ENCODE measurements at places on chromosomes 16 and 17.

- no peak for DNase-seq
These were observed 81.7 kb upstream of the SDK2 start for GRCh38 chr17:73725794-73726515.

- DNase-seq, result no peak
These were observed 142.4 kb upstream of the SOX9 start for GRCh38 chr17:71978435-71978834.

DNA sequence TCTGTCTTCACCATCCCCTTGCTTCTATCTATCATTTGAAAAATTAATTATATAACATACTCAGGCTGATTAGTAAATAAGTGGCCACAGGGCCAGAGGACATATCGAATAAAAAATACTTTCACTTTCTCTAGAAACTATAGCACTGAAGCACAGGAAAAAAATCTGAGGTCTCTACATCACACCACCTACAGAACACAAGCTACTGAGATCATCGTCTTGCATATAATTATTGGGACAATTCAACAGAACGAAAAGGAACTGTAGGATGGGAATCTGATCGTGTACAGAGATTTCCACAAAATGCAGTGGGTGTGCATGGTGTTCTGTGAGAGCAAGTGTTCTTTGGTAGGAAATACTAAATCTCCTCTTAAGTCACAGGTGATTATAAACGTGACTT lies 289.6 kb upstream of the ERCC4 start:
- no peak for DNase-seq

GRCh38 chr17:66379544-66379943 lies 77.1 kb downstream of the PRKCA start:
- no peak for DNase-seq

- DNase-seq, result no peak
These were observed 118.1 kb downstream of the OR1D5 start for GRCh38 chr17:2945299-2945698.

DNA sequence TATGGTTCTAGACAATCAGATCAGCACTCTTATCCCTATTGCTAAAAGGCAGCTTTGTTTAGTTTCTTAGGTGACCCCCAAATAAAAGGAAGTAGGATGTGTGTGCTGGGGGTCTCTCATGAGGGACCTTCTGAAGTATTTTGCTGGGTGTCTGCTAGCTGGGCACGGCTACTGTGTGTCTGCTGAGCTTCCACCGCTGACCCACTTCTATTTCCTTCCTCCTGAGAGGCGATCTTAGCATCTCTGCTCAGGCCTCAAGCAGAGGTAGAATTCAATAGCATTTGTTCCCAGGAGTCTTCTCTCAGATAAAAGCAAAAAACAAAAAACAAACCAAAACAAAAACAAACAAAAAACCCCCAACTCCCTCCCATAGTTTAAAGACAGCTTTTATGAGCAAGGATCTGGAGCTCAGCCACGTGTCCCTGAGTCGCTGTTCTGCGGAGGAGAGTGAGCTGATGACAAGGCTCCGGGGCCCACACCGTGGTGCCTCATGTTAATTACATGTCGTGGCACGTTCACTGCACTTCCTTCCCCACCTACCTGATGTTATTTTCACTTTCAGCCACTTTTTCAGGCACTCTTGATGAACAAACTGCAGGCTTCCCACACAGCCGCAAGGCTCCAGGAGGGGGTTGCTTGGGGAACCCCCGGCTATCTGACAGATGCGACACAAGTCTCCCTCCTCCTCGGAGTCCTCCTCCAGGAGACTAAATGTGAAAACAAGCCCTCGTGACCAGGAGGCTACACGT lies 83.5 kb downstream of the MARCHF10 start:
- no peak for DNase-seq

DNA sequence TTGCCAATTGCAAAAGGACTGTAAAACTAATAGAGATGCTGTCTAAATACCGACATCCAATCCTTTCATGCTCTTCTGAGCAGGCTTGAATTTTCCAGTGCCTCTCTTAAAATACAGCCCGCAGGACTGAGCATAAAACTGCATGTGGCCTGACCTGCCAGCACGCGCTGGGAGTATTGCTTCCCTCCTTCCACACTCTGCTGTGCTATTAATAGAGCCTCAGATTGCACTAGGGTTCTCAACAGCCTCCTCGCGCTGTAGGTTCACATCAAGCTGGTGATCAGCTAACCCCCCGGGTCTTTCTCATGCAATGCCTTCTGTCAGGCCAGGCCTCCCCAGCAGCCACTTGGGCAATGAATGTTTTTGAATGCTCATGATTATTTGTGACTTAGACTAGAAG lies 14.2 kb upstream of the MSI2 start:
- no peak for DNase-seq

GRCh38 chr17:489758-490329 lies 137.2 kb upstream of the RPH3AL start:
- DNase-seq, result no peak

DNA sequence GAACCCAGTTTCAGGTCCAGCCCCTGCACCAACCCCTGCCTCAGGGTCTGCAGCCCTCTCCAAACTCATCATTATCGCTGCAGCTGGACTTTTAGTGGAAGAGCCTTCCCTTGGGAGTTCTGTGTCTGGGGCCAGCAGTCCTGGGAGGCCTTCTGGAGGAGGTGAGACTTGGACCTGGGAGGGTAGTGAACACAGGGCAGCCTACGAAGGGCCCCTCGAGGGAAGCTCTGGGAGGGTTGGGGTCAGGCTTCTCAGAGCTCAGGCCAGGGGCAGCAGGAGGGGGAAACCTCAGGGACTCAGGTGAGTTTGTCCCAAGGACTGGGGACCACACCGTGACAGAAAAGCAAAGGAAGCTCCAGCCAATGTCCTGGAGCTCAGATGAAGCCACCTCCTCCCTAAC lies 11.3 kb upstream of the SRRM2 start:
- DNase-seq, result no peak

- DNase-seq, result no peak
These were observed 12.6 kb upstream of the TCF25 start for GRCh38 chr16:89860747-89861304.

GRCh38 chr16:64390102-64390501 lies 731.8 kb downstream of the CDH11 start:
- DNase-seq, result no peak

- no peak for DNase-seq
These were observed 368.2 kb downstream of the SLC39A11 start for GRCh38 chr17:72724267-72724666.

DNA sequence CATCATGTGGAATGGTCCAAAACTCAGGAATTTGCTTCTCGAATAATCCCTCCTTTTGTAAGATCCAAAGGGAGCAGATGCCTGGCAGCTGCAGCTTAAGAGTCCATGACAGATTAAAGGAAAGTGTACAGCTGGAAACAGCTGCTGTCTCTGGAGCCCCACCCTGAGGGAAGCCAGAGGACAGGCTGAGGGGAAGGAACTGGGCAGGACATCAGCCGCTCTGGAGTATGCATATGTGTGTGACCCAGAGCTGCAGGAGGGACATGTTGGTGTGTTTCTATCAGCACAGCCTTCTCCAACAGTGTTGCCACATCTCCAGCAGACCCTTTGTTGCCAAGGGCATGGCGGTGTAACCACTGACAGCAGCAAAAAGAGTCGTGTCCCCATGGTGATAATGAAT lies 46.2 kb downstream of the CYB561 start:
- DNase-seq, result no peak

DNA sequence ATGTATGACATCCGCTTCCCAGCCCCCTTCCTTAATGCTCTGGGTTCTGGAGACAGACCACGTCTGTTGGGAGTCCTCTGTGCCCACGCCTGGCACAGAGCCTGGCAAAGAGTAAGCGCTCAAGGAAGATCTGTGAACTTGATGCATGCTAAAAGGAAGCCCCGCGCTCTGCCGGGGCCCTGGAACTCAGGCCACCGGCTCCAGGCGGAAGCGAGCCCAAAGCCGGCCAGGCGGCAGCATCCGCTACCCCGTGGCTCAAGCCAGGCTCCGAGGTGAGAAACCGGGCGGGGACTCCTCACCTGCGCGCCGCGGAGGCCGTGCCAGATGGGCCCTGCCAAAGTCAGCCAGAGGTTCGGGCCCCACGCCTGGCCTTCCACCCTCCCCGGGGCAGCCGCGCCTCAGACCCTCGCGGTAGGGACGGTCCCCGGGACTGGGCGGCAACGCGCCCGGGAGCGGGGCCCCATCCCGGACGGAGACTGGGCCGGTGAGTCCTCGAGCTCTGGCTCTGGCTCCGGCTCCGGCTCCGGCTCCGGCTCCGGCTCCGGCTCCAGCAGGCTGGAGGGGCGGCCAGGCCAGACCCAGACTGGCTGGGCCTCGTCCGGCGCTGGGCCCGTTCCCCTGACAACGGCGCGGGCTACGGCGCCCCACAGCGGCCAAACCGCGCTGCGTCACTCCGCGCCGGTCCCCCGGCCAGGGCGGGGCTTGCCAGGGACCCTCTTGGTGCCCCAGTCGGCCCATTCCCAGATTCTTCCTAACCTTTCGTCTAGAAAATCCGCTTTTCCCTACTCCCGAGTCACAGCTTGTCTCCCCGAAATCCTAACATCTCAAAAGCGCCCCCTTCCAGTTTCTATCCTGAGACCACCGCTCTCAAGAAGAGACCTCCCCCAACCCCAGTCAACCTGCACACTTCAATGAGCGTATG lies at the start of gene ZDHHC1:
Gene ZDHHC1, minus strand, starts transcription at position 606 of the 922 bp plus-strand sequence. CDS start 8,702 bp downstream, outside the sequence.
- peak; percentile 75 for DNase-seq

DNA sequence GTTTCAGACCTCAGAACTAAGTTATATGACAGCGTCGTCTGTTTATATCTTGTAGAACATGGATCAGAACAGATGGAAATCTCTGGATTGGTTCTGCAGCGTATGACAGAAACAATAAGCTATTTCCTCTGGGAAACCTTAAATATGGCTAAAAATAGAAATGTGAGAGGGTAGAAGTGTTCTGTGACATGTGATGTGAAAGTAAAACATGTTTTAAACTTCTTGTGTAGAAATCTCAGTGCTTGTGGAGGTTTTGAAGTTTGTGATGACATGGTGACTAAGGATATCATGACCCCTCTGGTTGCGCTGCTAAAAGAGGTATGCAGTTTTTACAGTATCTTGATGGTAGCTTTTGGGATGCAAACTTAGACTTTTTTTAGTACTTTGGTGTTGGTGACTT lies 2.8 kb downstream of the HEATR3 start:
- DNase-seq, result no peak

- no peak for DNase-seq
These were observed 12.8 kb upstream of the CBFB start for GRCh38 chr16:67016143-67016542.

DNA sequence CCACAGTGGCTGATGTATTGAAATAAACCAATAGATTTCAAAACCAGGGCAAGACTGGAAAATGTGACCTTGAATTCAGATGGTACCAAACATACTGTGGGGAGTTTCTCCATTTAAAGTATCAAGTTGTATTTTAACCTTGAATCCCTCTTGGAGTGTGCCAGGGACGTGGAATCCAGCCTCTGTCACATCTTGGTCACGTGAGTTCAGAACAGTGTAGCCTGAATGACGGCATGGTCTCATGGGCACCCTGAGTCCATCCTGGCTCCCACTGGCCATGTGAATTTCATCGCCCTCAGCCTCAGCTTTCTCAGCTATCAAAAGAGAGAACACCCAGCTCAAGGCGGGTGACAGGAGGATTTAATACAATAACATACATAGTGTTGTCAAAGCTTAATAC lies 6.8 kb downstream of the ZNF771 start:
- no peak for DNase-seq

GRCh38 chr17:78314683-78315354 lies 45.1 kb downstream of the SOCS3 start:
- no peak for DNase-seq

DNA sequence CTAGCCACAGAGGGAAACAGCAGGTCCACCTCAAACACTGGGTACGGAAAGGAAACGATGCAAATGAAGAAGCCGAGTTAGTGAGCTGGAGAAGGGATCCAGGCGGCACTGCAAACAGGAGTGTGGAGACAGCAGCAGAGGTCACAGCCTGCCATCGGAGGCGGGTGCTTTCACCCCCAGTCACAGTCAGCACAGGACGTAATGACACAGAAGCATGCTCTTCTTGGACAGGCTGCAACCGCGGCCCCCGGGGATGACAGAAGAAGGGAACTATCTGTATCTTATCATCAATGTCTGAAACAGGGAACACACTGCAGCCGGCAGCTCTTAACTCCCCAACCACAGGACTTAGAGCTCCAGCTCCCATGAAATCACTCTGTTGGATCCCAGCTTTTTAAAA lies 16.1 kb upstream of the SLC38A8 start:
- no peak for DNase-seq

DNA sequence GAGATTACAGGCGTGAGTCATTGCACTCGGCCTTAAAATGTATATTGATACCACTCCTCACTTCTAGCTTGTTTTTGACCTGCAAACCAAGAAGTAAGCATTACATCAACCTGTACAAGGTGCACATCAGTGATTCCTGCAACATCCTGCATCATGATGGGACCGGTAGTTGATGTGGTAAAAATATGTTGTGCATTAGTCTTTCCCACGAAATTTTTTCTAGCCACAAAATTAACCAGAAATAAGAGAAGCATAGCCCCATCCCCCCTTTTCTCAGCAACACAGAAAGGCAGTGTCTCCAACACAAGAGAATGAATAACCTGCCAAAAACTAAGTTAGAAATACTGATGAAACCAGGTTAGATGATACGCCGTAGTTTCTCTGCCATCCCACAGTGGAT lies 21.1 kb upstream of the NSMCE1 start:
- DNase-seq, result no peak

DNA sequence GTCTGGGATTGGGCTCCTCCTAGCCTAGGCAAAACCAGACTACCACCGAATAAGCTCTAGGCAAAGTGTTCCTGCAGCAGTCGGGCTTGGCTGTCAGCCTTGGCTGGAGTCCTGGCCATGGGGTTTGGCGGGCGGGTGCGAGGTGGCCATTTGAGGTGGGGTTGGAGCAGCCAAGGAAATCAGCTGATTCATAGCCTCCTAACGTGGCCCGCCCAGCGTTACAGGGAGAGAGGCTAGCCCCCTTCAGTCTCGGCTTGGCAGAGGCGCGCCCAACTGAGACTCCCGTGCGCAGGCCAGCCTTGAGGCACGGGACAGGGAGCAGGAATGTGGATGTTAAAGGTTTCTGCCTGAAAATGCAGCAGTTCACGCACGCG lies 1.9 kb downstream of the PMP22 start:
- DNase-seq, result peak; percentile 45

DNA sequence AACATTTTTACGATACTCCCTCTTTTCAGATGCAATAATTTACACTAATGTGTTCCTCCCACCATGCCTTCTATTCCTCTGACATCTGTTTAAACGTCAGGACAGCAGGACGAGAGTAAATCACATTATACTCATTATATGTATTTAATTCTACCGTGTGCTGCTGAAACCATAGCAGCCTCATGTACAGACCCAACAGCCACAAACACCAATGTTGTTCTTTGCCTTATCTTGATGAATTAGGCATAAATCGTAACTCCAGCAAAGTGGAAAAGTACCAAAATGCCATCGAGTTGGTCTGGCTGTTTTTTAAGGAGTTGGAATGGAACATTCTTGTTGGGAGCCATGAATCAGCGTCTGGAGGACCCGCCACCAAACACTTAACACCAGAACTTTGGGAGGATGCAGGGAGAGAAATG lies 82.9 kb upstream of the FOXF1 start:
- DNase-seq, result no peak
